ENCODE measurements at places on chromosomes 3 and 15. TPM values are rescaled to one million over a fixed set of nuclear protein-coding genes. Genes with fewer than 3 reads are reported as not detected.

Gene TMEM266
- not detected for total RNA-seq

Gene INKA1
- total RNA-seq = 20.4 TPM

Gene SPINT1
- total RNA-seq = 1.7 TPM

Gene CYP8B1
- total RNA-seq = not detected

Gene HIGD2B
- 0.07 TPM for total RNA-seq

Gene SLC12A1
- not detected for total RNA-seq

Gene IMPG2
- 0.33 TPM for total RNA-seq

Gene GHSR
- not detected for total RNA-seq

Gene THSD4
- total RNA-seq = 35.2 TPM

Gene CHRFAM7A
- 3.8 TPM for total RNA-seq

Gene TICRR
- 9.2 TPM for total RNA-seq

Gene TYRO3
- 6.3 TPM for total RNA-seq

Gene AMOTL2
- 85.1 TPM for total RNA-seq

Gene SEC11A
- 288 TPM for total RNA-seq

- no peak for DNase-seq
These were observed 5.8 kb downstream of the SLC12A6 start for GRCh38 chr15:34331809-34332208.

DNA sequence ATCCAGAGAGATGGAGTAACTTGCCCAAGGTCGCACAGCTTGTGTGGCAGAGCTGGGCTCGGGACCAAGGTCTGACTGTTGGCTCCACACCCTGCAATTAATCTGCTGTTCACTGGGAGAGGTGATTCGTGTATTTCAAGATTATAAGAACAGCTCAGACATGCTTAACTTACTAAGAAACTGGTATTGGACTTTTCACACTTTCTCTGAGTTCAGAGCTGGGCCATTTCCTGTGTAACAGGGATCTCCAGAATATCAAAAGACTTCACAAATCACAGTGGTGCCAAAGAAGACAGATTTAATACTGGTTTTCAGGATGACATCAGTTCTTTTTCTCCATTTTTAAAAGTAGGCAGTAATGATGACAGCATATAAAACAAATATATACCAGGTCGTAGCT lies 156.8 kb upstream of the UBE2E1 start:
- no peak for DNase-seq

- no peak for DNase-seq
These were observed 46.1 kb downstream of the CPA3 start for GRCh38 chr3:148911173-148911572.

DNA sequence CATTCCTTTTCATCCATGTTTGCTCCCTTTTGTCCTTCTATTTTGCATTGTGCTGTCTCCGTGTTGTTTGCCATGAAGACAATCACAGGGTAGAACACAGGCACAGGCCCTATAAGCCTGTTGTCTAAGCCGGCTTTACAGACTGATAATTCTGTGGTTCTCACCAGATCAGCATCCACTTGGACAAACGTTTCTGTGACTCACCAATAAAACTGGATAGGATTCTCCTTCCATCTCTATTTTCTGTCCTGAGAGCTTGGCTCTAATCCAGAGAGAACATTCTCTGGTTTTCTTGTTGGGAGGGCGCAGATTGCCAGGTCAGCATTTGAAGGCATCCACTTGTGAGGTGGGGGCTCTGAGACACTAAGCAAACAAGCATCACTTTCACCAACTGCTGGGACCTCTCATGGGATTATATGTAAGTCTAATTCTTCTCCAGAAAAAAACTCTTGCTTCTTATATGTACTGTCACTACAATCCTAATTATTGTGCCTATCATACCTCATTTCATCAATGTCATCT lies 101.6 kb downstream of the ERC2 start:
- DNase-seq = no peak

GRCh38 chr3:18546632-18547031 lies 121.5 kb upstream of the SATB1 start:
- no peak for DNase-seq

GRCh38 chr3:197226179-197226578 lies 72.2 kb downstream of the DLG1 start:
- no peak for DNase-seq

DNA sequence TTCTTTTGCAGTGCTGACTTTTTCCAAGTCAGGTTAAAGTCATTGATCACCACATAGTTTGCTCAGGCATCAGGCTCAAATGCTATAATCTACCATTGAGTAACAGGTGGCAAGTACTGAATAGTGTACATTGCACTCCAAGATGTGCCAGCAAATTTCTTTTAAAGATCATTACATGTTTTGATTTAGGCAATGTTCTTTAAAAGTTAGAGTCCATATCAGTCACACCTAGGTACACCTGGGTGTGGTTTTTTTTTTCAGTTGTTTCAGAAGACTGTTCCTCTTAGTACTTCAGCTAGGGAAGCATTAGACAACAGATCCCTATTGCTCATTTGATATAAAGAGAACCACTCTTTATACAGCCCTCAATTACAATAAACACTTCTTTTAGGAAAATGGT lies 10.6 kb upstream of the SLC4A7 start:
- DNase-seq = no peak

- DNase-seq = no peak
These were observed 69.4 kb downstream of the EXOG start for GRCh38 chr3:38565339-38566214.

DNA sequence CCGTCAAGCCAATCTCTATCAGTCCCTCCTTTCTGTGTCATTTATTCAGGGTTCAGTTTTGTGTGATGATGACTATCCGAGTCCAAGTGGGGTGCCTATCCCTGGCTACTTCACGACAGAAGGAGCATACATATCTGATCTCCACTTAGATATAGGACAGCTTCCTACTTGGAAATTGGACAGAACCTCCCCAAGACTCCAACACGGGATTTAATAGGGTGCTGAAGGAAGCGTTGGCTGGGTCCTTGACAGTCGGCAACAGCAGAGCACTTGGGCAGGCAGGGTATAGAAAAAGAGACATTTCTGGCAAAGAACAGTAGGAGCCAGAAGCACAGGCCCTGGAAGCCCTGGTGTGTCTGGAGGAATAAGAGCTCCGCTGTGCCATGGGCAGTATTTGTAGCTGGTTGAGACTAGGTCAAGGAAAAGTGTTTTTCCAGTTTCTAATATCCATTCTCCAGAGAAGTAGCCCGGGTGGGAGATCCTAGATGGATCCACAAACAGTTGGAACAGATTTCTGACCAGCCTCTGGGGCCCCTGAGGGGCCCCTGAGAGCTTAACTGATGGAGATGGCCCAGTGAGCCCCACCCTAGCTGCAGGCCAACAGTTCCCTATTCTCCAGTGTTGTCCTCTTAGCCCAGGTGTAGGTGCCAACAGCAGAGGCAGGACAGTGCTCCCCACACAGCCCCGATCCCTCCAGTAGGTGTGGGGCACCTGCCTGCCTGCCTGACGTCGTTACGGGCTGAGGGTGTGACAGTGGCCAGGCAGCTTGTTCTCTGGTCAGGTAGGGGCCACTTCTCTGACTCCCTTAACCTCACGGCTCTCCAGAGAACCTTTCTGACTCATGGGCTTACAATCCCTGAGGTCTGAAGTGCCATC lies 130.8 kb downstream of the CHCHD6 start:
- DNase-seq = no peak

- no peak for DNase-seq
These were observed 55.7 kb upstream of the WNT7A start for GRCh38 chr3:13935494-13936094.

DNA sequence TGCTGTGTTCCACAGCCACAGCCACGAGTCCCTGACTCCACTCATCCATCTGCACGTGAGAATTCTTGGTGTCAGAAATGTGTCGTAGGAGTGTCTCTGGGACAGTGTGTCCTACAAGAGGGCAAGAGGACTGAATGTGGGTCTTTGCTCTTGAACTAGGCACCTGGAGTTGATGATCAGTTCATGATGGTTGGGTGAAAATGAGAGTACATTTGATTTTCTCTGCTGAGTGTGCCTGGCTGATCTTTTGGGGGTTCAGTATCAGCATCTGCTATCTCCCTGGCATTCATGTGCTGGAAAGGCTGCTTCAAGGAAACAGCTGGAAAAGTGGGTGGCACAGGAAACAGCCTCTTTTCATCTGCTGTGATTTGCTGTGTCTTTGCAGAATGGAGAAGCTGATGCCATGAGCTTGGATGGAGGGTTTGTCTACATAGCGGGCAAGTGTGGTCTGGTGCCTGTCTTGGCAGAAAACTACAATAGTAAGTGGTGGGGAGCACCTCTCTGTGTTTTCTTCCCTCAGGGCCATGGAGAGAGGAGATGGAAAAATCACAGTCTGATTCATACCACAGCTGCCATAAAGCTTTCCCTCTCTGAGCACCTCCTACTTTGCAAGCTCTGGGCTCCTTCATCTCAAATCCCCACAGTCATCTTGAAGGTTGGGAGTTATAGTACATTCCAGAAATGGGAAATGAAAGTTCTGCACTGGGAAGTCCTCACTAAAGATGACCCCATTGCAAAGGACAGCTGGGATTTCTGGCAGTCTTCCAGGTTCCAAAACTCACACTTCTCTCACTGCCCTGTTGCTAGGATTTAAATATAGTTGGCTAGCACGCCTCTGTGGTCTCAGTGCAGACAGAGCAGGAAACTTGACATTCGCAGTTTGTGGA lies 17.8 kb downstream of the TF start:
- no peak for DNase-seq

- no peak for DNase-seq
These were observed 14.8 kb downstream of the UBP1 start for GRCh38 chr3:33425453-33425852.

DNA sequence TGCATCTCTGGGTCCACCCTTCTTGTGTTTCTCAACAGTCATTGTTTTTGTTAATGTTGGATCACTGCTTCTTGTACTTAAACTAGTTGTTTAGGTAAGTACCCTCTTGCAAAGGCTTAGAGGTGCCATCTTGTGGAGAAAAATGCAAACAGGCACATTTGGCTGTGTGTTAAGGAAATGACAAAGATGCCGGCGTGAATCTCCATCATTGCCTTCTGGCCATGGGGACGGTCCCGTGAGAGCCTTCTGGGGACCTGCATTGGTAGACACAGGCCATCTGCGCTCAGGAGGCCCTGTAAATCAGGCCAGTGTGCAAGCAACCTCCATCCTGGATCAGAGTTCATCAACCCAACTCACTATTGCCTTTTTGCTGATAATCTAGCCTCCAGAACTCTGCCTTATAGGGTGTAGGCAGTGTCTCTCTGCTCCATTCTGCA lies 158.6 kb upstream of the NR2E3 start:
- DNase-seq = peak; percentile 19

GRCh38 chr15:98599909-98600691 lies 48.2 kb upstream of the IGF1R start:
- DNase-seq = no peak

GRCh38 chr15:71786673-71787072 lies 23.7 kb upstream of the NR2E3 start:
- DNase-seq = no peak

DNA sequence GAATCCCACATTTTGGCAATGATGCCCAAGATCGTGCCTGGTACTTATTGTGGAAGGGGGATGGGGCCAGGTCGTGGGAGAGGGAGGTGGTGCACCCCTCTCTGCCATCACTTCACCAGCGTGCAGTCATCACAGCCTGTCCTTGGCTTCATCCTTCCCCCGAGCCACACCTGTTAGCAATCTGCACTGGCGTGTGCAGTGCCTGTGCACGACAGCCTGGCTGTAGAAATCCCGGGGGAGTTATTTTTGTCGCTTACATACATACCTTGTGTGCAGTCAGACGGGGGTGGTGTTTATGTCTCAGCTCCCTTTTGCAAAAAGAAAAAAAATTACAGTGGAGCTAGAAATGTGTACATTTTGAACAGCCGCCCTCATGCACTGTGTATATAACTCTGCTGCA lies 216.0 kb downstream of the TLE3 start:
- no peak for DNase-seq

DNA sequence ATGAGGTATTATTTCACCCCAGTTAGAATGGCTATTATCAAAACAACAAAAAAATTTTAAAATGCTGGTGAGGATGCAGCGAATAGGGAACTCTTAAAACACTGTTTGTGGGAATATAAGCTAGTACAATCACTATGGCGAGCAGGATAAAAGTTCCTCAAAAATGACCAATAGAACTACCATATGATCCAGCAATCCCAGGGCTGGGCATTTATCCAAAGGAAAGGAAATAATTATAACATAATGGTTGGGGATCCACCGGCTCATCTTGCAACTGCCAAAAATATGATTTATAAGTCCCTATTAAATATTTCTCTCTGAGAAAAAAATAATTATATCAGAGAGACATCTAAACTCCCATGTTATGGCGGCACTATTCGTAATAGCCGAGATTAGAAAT lies 127.6 kb upstream of the MME start:
- no peak for DNase-seq

DNA sequence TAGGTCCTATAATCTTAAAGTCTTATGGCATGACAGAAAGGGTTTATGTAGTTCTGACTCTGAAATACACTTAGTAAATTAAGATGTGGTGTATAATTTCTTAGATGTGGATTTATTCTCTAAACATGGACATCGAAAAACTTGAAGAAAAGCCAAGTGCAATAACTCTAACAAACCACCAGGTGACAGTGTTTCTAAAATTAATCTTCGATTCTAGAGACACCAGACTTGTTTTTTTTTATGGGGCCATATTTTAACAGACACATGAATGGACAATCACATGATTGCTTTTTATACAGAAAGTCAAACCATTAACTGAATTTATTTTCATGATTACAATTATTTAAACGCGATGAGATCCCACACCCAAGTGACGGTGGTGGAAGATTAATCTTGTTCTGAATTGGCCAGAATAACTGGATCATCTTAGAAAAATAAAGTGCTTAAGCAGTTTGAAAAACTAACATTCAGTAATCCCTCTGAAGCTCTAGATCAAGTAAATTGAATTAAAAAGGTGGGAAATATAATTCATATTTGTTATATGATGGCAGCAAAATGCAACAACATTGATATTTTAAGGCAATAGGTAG lies 305.1 kb downstream of the LSAMP start:
- no peak for DNase-seq

DNA sequence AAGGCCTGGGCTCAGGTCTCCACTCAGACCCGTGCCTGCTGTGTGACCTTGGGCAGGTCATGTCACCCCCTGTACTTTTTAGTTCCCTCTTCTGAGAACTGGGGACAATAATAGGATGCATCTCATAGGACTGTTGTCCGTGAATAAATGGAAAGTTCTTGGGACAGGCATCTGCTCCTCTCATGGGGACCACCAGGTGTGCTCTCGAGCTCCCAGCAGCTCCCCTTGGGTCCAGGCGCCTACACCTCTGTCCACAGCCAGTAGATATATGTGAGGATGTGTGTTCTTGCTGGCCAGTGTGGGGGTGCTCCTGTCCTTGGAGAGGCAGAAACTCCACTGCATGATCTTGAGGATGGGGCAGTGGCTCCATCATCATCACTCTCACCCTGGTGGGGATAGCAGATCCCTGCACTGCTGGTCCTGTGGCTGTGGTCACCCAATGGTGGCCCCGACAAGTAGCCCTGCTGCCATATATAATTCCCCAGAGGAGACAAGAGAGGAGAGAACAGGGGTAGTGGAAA lies 257.6 kb upstream of the TLE3 start:
- DNase-seq = no peak

GRCh38 chr3:62965311-62965710 lies 90.1 kb upstream of the CADPS start:
- DNase-seq = no peak

DNA sequence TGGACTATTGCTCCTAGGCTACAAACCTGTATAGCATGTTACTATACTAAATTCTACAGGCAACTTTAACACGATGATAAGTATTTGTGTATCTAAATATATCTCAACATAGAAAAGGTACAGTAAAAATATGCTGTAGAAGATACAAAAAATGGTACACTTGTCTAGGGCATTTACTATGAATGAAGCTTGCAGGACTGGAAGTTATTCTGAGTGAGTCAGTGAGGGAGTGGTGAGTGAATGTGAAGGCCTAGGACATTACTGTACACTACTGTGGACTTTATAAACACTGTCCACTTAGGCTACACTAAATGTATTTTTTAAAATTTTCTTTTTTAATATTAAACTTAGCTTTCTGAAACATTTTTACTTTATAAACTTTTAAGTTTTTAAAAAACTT lies 140.5 kb upstream of the SGO1 start:
- no peak for DNase-seq
